ENCODE measurements at places on chromosomes 16 and 17. TPM values are rescaled to one million over a fixed set of nuclear protein-coding genes. Genes with fewer than 3 reads are reported as not detected.

Gene KIF2B
- not detected for total RNA-seq

Gene USP43
- total RNA-seq, result 0.21 TPM

Gene ACBD4
- 6.9 TPM for total RNA-seq

Gene NBR1
- 34.3 TPM for total RNA-seq

Gene PARN
- 37.2 TPM for total RNA-seq

Gene MRM1
- 1.5 TPM for total RNA-seq

Gene PRSS53
- 1.0 TPM for total RNA-seq

Gene SMPD3
- total RNA-seq, result 2.6 TPM

Gene NIP7
- total RNA-seq, result 22.5 TPM

Gene PRAC2
- not detected for total RNA-seq

Gene TBC1D28
- not detected for total RNA-seq

Gene STAT5B
- 60.2 TPM for total RNA-seq

Gene KRTAP2-3
- not detected for total RNA-seq

Gene ANKFY1
- 19.6 TPM for total RNA-seq

Gene MT1G
- total RNA-seq, result not detected

Gene P2RX5
- 15.6 TPM for total RNA-seq
